Activated T-cell treated with anti-CD3 and anti-CD28 coated beads, Interleukin-2, amount 50 U/mL, for 4 hours (primary cell): ENCODE measurements at places on chromosomes 5 and 9. TPM values are rescaled to one million over a fixed set of nuclear protein-coding genes. Genes with fewer than 3 reads are reported as not detected.

ARHGEF37 gene
- total RNA-seq, result 0.53 TPM

FSD1L gene
- total RNA-seq, result 2.1 TPM

TLR4 gene
- total RNA-seq, result not detected

SELENOP gene
- total RNA-seq, result 0.66 TPM

PTRH1 gene
- 45.6 TPM for total RNA-seq
